Left renal cortex interstitium (tissue), 4 donors: ENCODE measurements at places on chromosomes 6 and 20.

DNA sequence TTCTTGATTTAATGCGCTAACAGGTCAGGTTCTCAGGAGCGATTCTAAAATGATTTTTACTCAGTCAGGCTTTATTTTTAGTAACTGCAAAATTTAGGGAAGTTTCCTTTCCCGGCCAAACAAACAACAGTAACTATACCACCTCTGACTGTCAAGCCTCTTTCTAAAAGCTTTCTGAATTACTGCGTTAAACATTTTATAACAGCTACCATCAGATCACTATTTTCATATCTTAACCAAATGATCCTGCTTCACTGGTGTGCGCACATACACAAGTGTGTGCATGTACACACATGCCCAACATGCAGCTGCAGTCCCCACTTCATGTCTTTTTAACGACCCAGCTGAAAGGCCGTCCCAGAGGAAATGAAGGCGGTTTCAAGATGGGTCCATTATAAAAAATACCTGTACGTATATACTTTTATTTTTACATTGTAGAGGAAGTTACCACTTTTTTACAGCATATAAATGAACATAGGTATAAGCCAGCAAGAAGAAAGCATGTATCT lies 25.0 kb downstream of the TMEM242 start:
- no peak for DNase-seq

GRCh38 chr6:32327103-32327502 lies 44.6 kb downstream of the TSBP1 start:
- DNase-seq = no peak

DNA sequence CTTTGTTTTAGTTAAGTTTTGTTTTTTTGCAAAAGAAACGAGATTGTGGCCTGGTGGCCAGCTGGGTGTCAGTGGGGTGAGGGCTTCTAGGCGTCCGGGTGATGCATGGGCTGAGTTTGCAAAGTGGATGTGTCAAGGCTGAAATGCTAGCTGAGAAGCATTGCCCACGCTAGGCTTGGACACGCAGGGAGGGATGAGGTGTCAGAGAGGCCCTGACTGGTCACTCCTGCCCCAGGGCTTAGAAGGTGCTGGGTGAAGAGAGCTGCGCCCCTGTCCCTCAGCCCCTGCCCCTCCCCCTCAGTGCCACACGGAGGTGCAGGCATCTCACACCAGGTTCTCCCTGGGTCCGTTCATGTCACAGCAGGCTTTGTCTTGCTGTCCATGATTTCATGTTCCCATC lies 8.1 kb downstream of the OSBPL2 start:
- no peak for DNase-seq

DNA sequence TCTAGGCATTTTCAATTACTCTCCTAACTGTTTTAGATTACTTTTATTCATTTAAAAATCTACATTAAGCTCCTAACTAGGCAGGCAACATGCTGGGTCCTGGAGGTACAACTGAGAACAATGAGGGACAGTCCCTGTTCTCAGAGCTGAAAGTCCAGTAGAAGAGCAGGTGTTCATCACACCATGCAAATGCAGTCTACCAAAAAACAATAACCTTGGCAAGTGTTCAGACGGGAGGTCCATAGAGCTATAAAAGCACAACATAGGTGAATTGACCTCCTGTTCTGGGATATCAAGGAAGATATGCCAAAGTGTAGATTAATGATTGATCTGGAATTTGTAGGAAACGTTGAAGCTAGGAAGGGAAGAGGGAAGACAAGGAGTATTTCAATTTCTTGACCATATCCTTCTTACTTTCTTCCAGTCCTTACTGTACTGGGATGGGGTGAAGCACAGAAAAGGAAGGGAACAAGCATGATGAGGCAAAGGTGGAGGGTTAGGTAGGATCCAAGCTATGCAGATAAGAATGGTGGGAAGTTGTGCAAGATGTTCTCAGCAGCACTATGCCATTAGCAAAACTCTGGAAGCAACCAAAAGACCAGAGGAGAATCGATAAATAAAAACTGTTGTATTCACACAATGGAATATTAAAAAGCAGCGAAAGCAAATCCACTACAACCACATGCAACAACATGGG lies 485.7 kb upstream of the JARID2 start:
- DNase-seq = no peak
